ENCODE measurements at places on chromosomes 5 and 9.

DNA sequence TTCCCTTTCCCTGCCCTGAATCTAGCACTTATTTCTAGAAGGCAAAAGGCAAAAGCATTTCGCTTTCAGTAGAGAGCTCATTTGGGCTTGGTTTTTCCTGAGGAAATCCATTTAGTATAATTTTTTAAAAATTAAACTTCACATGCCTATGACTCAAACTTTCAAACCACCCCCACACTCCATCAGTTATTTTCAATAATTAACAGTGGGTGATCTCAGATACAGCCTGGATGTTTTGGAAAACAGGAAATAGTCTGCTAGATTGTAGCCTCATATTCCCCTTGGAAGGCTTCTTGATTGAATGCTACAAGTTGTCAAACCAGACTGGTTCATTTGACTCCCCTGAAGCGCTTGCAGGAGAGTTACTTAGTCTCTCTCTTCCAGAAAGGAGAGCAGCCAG lies 40.6 kb downstream of the SEMA5A start:
- no peak for DNase-seq

DNA sequence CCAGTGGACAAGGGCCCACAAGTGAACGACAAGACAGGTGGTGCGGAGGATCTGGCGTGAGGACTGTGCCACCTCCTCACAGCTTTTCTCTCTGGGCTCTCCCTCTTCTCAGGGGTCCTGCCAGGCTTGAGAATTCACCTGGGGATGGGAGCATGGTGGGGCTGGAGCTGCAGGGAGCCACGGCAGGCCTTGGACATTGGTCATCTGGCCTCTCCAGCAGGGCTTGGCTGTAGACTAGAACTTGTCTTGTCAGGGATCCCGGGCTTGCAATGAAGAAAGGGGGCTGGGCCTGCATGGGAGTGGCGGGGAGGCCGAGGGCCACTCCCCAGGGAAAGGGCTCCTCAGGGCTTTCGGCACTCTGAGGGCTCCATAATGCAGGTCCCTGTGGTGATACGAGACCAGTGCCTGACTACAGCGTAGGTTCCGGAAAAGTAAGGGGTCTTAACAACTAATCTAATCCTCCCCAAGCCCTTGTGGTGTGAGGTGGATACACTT lies 126.7 kb downstream of the MACROH2A1 start:
- no peak for DNase-seq

GRCh38 chr5:17436350-17436749 lies 61.7 kb upstream of the TAF11L2 start:
- no peak for DNase-seq

DNA sequence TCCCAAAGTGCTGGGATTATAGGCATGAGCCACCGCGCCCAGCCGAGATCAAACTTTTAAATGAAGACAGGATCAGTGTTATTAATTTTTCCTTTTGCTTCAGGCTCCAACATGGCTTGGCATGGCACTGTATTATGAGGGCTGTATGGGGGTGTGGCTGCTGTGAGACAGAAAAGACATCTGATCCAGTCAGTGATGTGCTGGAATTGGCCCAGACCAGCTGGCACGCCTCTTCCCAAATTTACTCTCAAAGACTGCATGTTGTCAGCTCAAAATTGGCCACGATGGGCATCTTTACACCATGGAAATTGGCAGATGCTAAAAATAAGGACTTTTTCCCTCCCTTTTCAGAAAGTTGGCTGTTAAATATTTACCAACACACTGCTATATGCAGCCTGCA lies 12.1 kb upstream of the COL27A1 start:
- no peak for DNase-seq

GRCh38 chr9:28542928-28543327 lies 969.6 kb upstream of the C9orf72 start:
- no peak for DNase-seq

DNA sequence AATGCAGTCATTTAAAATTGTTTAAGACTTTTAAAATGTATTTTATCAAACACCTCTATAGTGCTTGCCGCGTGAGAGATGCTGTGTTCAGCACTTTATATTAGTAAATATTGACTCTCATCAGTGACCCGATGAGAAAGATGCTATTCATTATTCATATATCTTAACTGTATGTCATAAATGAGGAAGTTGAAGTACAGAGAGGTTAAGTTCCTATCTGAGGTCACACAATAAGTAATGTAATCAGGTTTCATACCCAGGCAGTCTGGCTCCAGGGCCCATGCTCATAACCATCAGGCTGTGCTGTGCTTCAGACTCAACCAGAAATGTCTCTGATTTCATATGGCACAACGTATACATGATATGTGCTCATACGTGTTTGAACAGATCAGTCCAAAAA lies 119.0 kb downstream of the SV2C start:
- no peak for DNase-seq

DNA sequence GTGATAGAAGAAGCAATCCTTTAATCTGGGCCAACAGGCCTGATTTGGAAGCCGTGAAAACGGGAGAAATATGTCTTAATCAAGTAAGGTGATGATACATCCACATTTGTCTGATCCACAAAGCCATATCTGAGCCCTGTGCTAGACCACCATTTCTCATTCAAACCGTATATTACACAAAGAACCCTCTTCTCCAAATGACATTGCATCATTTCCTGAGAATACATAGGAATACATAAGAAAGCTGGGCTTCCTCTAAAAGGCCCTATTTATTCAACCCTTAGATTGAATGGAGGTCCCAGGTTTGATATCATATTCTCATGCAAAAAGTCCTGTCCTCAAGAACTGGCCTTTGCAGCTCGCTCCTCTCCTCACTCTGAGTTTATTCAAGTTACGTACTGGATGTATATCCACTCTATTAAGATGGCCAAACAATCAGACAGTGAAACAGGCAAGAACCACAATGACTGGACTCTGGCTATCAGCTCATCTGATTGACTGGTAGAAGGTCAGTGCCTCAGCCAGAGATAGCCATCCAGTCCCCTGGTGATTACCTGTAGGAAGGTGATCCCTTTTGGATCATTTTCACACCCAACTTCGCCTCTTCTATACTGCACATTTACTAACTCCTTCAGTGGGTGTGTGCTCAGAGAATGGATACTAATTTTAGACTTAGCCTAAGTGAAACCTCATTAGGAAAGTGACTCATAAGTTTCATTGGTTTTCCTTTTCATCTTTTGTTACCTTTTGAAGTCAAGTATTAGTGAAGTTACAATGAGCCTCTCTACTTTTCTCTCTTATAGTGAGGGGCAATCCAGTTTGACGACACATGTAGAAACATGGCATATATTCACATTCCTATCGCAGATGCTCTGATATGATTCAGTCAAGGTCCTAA lies 167.6 kb upstream of the WWC1 start:
- DNase-seq = no peak

GRCh38 chr5:79273341-79273740 lies 37.4 kb downstream of the JMY start:
- DNase-seq = no peak

GRCh38 chr9:133786907-133787753 lies 49.0 kb upstream of the SARDH start:
- DNase-seq = no peak

GRCh38 chr5:42985129-42986037 lies 54.7 kb downstream of the ANXA2R start:
- DNase-seq = no peak

DNA sequence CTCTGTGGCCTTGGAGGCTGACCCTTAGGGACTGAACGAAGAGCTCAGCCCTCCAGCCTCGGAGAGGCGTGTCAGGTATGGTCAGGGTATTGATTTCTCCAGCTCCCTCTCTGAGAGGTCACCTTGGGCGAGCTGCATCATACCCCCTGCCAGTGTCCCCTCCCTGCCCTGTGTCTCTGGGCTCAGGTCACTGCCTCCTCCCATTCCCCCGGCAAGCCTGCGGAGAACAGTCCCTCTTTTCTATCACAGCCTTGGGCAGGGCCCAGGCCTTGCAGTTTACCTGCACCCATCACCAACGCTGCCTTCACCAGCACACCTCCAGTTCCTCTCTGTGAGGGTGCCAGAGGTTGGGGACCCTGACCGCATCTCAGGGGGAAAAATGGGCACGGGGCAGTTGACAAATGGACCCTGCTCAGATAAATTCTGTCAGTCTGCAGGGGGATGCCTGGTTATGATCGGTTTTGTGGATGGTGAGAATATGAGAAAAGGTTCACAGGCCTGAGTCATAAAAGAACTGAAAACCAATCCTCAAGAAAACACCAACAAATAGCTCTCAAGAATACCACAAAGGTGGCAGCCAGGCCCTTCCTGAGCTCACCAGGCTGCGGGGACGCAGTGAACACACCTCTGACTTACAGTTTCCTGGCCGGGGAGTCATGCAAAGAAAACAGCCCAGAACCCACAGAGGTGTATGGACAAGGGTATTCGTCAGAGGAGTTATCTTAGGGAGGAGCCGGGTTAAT lies 24.7 kb upstream of the RXRA start:
- no peak for DNase-seq

DNA sequence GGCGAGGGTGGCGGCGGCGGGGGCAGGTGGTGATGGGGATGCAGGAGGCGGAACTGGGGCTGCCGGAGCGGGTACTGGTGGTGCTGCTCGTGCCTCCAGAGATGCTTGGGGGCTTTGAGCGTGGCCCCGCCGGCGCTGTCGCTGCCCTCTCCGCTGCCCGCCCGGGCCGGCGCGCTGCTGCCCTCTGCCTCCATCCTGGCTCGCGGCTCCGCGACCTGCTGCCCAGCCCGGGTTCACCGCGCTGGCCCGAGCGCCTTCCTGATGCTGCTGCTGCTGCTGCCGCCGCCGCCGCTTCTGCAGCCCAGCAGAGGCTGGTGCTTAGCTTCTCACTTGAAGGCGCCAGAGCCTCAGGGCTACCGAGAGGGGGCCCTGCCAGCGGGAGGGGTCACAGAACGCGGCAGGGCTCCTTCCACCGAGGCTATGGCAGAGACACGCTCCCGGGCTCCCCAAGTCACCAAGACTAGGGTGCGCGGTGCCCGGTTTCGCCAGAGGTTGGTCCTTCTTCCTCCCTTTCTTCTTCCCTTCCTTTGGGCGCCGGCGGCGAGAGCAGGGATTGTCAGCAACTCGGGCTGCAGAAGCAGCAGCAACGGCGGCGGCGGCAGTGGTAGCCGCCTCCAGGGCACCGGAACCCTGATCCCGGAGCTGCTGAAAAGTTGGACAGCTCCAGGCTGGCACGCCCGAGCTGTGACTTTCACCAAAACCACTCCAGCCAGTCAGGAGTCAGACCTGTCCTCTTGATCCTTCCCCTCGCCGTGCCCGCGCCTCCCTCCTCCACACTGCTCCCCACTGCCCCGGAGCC lies at the start of gene PDE4D:
TSS of gene PDE4D (minus strand) at position 298 of the 799 bp plus-strand sequence.
- peak; percentile 11 for DNase-seq

- DNase-seq = no peak
Measured at GRCh38 chr5:573206-573605, 38.9 kb upstream of the CEP72 start.

DNA sequence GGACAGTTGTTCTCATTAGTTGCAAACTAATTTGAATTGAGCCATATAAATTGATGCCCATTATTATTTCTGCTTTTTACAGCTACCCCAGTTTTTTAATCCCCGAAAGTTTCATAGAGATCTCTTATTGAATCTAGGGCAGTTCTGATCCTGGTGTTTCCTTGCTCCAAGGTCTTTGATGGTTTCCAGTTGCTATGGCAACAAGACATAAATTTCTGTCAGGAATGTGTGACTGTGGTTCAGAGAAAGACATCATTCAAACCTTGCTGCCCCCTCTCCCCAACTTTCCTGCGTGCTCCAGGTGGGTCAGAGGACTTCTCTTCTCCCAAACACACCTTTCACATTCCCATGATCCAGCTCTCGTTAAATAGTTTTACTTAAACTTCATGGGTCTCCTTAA lies 63.4 kb downstream of the TAF11L14 start:
- DNase-seq = no peak

DNA sequence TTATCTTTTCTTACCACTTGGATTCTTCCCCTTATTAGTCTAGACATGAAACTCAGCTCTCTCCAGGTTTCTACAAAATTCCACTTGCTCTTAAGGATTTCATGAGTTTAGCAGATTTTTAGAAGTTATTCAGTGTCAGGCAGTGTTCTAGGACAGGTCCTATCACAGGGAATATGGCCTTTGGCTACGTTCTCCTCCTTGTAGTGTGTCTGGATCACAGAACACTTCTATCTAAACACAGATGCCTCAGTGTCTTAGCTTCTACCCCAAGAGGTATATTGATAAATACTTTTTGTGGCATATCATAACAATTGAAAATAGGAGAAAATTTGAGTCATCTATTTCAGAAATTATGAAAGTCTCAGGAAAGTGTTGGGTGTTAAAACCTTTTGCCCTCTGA lies 15.6 kb downstream of the RAB3C start:
- no peak for DNase-seq

DNA sequence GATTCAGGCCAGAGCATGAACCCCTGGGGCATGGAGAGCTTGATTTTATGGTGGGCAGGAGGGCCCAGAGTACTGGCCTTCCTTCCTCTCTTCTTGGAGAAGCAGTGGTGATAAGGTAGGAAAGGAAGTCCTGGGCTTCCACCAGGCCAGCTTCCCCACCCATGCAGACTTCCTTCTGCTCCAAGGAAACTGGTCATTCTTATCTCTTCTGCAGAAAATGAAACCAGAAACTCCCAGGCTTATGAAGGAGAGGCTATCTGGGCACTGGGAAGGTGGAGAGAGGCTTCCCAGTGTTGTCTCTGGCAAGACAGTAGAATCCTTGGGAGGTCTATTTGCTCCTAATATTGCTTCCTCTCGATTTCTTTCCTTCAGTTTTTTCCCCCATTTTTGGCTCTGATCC lies 110.5 kb upstream of the EQTN start:
- DNase-seq = no peak

DNA sequence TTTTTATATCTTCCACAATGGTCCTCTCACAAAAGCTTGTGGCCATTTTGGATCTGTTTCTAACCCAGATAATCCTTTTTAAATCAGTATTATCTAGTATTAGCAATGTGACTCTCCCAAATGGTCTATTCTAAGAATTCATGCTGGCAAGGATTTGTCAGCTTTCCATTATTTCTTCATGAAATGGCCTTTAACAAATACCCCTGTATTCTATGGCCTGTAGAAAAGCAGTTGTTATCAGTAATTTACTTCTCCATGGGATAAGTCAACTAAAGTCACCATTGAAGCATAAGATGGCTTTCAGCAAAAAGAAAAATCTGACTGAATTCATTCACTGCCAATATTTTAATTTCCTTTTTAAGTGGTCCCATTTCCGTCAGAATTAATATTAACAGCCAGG lies 346.4 kb upstream of the FAM174A start:
- DNase-seq = no peak
